ENCODE measurements at places on chromosomes 3 and 15.

- DNase-seq, result peak; percentile 42
Observed at GRCh38 chr3:112847692-112848091, 1.0 kb upstream of the CD200R1L start.

GRCh38 chr15:60726576-60726975 lies 247.6 kb upstream of the ICE2 start:
- DNase-seq, result no peak

DNA sequence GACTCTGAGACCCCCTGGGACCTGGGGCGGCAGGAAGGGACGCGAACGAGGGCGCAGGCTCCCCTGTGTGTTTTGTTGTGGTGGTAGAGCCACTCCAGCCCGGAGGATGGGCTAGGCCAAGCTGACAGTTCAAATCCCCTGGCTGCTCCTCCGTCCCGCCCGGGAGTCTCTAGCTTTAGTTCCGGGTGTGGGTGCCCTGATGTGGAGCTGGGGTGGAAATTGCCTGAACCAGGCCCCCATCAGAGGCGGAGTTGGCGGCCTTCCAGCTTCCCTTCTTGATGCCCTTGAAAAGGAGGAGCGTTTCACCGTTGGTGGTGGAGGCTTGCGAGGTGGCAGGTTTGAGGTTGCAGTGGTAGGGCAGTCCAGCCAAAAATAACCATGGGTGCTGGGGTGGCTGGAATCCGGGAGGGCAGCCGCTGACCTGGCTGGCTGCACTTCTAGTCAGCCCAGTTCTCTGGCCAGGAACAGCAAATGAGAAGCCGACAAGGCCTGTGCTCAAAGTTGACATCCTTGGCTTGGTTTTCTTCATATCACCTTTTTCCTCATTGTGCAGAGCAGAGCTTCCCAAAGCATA lies 817 bp downstream of the CLK3 start:
- DNase-seq, result peak; percentile 48

DNA sequence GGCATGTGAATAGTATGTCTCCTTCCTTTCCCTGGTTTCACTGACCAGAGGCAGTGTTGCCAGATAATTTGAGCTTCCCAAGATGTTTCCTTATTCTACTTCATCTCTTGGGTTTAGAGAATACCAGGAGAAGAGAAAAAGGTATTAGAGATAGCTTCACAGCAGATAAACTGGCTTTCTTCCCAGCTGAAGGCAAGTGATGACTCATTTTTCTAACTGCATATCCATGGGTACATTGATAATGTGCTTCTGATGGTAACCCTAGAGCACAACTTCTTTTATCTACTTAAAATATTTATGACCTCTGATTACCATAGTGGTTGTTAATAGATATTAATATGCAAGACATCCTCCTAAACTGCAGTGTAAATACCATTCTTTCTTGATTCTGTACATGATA lies 34.6 kb upstream of the CMTM8 start:
- DNase-seq, result no peak

GRCh38 chr3:45657853-45658252 lies 31.3 kb upstream of the SACM1L start:
- DNase-seq, result no peak

- no peak for DNase-seq
Observed at GRCh38 chr15:53709821-53710220, 49.6 kb downstream of the WDR72 start.

- DNase-seq, result peak; percentile 63
Observed at GRCh38 chr3:137032465-137033120, 74.8 kb downstream of the IL20RB start.

- no peak for DNase-seq
Observed at GRCh38 chr3:14625443-14625842, 26.1 kb upstream of the CCDC174 start.

GRCh38 chr15:85691350-85692240 lies 103.1 kb downstream of the KLHL25 start:
- no peak for DNase-seq

GRCh38 chr15:41241221-41241964 lies 10.3 kb downstream of the CHP1 start:
- DNase-seq, result no peak

DNA sequence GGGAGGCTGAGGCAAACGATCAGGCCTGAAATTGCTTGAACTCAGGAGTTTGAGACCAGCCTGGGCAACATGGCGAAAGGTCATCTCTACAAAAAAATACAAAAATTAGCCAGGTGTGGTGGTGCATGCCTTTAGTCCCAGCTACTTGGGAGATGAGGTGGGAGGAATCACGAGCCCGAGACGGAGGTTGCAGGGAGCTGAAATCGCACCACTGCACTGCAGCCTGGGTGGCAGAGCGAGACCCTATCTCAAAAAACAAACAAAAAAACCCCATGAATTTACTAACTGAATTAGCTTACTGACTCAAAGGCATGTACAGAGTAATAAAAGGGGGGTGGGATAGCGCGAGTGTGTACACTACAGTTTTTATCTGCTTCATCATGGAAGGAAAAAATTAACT lies 19.3 kb downstream of the ARF4 start:
- DNase-seq, result no peak

DNA sequence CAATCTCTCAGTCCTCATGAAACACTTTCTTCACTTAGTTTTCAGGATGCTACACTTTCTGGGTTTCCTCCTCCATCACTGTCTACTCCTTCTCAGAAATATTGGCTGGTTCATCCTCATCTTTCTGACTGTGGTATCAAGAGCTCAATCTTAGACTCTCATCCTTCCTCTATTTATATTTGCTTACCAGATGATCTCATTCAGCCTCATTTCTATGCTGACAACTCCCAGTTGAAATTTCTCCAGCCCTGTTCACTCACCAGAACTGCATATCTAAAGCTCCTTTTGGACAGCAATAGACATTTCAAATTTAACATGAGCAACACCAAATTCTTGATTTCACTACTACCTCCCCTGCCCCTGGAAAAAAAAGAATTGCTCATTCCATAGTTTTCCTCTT lies 48.0 kb upstream of the FBN1 start:
- DNase-seq, result no peak

GRCh38 chr3:197364410-197365071 lies 66.1 kb upstream of the DLG1 start:
- no peak for DNase-seq

- DNase-seq, result peak; percentile 38
Observed at GRCh38 chr3:168094877-168095610, 680 bp downstream of the GOLIM4 start.

DNA sequence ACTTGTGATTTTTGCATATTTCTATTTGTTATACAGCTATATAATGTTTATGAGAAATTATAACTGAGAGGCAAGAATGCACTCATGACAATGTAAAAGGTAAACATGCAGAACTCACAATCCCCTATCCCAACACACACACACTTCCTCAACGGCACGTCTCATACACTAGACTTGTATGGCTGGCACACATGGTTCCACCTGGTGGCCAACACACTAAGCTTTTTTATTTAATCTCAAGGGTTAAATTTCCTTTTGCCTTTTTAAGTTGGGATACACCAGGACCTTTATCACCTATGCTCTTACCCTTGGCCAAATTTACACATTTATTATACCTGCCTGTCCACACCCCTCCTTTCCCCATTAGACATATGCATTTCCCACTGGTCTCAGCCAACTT lies 88.6 kb upstream of the PSMD6 start:
- DNase-seq, result no peak

- DNase-seq, result peak; percentile 11
Observed at GRCh38 chr3:37546876-37547275, 314.8 kb upstream of the CTDSPL start.

- no peak for DNase-seq
Observed at GRCh38 chr3:135982404-135982761, 16.9 kb downstream of the PPP2R3A start.

DNA sequence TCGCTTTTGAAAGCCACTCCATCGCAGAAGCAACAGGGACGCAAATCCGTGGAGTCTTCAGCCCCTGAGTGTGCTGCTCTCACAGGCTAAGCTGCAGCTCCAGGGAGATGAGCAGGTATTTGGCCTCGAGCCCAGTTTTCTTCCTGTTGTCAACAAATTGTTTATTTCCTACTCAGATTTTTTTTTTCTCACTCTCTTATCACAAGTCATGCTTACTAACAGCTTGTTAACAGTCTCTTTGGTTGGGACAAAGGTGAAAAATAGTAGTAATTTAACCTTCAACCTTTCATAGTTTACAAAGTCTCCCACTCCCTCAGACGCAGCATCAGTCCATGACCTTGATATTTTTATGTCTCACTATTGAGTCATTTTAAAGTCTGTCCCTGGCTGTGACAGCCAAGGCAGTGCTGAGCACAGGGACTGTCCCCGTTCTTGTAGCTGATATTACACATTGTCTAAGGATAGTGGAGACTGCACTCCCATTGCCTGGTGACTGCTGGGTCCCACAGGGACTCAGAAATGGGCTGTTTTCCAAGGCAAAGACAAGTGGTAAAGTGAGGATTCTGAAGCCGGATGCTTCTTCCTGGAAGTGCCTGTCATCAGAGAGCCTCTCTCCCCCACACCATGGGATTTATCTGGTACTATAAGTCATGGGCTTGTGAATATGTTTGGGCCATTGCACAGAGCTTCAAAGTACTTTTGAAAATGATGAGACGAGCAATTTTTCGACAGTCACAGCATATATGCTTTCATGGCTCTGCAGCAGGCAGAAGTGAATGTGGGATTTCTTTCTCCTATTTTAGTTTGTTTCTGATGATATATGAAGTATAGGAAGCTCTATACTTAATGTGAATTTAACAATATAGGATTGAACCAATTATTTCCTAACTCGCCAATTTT lies 59.8 kb upstream of the UNC13C start:
- DNase-seq, result no peak

DNA sequence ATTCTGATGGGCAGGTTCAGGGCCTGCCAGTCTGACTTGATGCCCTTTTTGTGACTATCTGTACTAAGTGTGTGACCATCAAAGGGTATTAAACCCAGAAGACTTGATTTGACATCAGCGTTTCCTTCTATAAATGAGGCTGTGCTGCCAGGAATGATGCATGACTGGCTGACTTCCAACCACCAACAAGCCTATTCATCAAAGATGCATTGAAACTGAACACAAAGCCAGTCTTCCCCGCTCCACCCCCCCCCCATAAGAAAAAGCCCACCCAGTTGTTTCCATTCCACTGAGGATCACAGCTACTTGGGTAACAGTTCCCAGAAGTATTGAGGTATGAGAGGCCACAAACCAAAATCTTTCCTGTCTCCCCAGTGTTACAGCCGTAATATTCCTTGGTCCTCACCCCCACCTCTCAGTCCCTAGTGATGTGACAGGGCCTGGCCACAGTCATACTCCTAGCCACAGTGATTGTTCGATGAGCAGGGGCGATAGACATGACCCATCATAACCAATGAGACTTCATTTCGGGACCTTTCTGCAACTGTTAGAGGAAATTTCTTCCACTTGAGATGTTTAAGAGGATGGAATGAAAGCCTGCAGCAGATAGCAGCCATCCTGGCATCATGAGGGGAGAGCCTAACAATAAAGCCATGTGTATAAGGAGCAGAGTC lies 22.6 kb downstream of the SH3BP5 start:
- DNase-seq, result no peak

GRCh38 chr15:29322415-29322814 lies 52.8 kb upstream of the NSMCE3 start:
- DNase-seq, result no peak

DNA sequence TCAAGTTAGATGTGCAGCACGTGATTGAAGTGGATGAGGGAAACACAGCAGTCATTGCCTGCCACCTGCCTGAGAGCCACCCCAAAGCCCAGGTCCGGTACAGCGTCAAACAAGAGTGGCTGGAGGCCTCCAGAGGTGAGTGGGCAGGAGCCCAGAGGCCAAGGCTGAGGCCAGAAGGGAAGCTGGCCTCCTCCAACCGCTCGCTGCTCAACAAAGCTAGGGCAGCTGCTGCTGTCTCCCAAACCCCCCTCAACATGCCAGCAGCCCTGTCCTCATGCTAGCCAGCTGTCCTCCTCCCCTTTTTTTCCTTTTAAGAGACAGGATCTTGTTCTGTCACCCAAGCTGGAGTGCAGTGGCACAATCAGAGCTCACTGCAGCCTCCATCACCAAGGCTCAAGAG lies 57.0 kb downstream of the BOC start:
- no peak for DNase-seq

DNA sequence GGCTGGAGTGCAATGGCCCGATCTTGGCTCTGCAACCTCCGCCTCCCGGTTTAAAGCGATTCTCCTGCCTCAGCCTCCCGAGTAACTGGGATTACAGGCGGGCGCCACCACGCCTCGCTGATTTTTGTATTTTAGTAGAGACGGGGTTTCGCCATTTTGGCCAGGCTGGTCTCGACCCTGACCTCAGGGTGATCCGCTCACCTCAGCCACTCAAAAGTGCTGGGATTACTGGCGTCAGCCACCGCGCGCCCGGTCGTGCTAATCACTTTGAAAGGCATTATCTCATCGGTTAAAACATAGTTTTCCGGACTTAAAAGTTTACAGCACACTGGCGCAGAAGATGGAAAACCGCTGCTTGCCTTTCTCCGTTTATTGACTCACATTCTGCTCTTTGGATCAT lies 27.6 kb upstream of the MTHFS start:
- DNase-seq, result no peak

GRCh38 chr3:153621953-153622352 lies 459.9 kb downstream of the RAP2B start:
- peak; percentile 90 for DNase-seq

DNA sequence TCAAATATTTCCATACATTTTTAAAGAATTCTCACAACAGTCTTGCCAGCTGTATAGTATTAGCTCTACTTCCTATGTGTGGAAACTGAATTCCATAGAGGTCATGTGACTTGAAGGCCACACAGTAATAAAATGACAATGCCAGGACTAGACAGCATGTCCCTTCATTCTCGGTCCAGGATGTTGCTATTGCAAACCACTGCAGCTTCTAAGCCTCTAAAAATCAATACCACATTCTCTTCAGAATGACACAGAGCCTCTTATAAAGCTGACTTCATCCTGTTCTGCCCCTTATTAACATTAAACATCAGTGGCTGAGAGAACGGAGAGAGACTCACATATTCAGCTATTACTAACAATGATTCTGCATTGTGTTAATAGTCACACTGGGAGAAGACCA lies 240.3 kb upstream of the PEX5L start:
- DNase-seq, result no peak

DNA sequence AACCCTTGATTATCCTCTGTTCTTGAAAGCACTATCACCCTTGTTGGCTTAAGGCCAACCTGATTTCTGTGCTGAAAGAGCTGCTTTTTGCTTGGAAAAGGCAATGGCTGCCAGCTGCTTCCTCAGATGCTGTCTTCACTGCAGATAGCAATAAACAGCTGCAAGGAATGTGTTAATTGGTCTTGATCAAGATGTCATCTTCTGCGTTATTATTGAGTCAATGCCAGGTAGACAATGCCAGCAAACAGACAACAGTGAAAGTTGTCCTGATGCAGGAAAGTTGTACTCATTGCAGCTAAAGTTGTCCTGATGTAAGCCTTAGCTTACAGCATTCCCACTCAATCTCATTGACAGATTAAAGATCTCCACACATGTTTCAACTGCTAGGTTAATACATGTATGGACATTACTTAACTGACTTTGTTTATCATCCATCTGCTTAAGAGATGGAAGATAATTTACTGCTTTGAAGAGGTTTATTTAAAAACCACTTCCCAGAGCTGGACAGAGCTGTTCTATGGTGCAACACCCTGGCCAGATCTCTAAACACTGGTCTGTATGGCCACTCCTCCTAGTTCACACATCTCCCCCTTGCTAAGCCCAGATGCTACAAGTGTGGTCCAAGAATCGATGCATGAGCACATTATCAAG lies 251.0 kb upstream of the MCTP2 start:
- DNase-seq, result no peak

Data from T-helper 2 cell (primary cell).